NCI-H1092 treated with DMSO at 0.1 percent for 48 hours (cell line): ENCODE measurements at places on chromosomes 7 and 10.

GRCh38 chr7:80288175-80289122 lies 153.8 kb downstream of the GNAI1 start:
- DNase-seq = no peak

GRCh38 chr7:150450491-150451001 lies at the start of gene GIMAP8:
GIMAP8 (plus strand) TSS chr7:150450630; CDS start chr7:150466699, 16,069 bp downstream.
- DNase-seq = no peak

- no peak for DNase-seq
Observed at GRCh38 chr7:133975130-133975529, 152.0 kb upstream of the LRGUK start.

DNA sequence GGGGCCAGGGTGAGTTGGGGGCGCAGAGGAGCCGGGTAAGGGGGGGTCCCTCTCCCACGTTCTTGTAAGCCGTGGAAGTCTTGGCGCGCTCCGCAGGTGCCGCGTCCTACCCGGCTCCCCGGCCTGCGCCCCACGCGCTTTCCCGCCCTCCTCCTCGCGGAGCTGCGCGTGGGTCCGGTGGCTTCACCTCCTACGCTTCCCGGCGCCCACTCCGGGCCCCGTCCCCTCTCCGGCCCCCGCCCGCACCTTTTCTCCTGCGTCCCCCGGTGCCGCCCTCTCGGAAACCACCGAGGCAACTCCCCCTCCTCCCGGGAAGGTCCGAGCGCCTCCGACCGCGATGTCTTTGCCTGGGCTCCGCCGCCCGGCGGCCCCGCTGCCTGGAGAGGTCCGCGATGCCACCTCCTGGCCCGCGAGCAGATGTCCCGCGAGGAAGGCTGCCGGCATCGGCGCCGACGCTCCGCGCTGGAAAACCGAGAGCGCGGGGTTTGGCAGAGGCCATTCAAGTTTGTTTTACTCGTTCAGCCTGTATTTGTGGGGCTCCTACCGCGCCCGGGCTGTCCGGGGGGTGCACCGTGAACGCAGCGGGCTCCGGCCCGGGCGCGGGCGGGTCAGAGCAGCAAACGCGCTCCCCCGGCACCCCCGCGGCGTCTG lies 2.4 kb upstream of the NKX6-2 start:
- DNase-seq = no peak
